ENCODE measurements at places on chromosomes 13 and 19.

- ATAC-seq, result no peak
These were observed 15.4 kb downstream of the GTPBP3 start for GRCh38 chr19:17352608-17353280.

- no peak for ATAC-seq
These were observed 86.3 kb downstream of the PCCA start for GRCh38 chr13:100175078-100175802.

DNA sequence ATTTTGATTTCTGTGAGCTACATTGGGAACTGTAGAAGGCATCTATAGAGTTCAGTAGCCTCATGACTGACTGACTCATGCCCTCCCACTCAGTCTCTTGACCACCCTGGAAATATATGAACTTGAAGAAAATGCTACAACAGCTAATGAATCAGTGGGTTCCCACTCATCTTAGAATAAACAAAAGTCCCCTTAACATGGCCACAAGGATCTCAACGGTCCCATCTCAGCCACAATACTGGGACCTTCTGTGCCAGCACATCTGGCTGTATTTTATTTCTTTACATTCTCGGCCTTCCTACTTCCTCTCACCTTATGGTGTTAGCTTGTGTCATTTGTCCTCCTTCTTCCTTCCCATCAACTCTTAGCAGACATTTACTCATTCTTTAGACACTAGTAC is 619.8 kb downstream of the DCT start:
- ATAC-seq, result no peak

GRCh38 chr13:95298169-95298965 is 2.9 kb downstream of the ABCC4 start:
- ATAC-seq, result no peak
